SK-MEL-5 (cell line): ENCODE measurements at places on chromosomes 2 and 18.

GRCh38 chr2:63977904-63978303 lies 41.3 kb downstream of the VPS54 start:
- no peak for DNase-seq

DNA sequence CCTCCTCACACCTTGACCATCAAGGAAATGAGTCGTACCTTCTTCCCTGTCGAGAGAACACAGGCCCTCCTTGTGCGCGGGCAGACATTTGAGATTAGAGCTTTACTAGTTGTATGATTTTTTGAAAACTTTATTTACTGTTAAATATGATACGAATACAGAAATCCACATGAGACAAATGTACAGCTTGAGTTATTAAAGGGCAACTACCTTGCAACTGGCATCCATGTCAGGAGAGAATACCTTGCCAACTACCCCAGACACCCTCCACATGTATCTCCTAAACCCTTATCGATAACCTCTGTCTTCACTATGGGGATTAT lies 28.3 kb downstream of the KLHL23 start:
- DNase-seq, result no peak

GRCh38 chr2:217953011-217953481 lies 49.7 kb downstream of the TNS1 start:
- DNase-seq, result no peak

GRCh38 chr2:227507963-227508362 lies 36.0 kb downstream of the AGFG1 start:
- DNase-seq, result no peak

DNA sequence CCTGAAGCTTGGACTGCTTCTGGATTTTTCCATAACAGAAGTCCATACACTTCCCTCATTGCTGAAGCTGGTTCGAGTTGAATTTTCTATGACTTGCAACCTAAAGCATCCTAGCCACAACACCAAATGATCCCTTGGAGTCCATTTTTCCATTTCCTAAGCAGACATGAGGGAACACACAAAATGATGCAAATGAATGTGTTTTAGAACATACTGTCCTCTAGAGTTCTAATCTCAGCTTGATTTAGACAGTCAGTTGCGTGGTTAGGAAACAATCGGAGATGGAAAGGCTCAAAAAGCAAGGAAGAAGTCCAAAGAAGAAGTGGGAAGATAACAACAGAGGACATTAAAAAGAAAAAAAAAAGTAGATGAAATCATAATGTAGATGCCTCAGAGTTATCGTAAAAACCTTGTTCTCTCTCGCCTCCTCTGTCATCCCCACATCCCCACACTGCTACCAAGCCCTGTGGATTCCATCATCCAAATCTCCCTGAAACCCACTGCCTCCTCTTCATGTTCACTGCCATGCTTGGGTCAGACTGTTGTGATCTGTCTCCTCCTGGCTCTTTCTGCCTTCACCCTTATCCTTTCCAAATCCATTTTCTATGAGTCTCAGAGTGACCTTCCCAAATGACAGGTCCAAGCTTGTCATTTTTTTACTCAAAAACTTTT lies 58.4 kb downstream of the TMEM247 start:
- no peak for DNase-seq

DNA sequence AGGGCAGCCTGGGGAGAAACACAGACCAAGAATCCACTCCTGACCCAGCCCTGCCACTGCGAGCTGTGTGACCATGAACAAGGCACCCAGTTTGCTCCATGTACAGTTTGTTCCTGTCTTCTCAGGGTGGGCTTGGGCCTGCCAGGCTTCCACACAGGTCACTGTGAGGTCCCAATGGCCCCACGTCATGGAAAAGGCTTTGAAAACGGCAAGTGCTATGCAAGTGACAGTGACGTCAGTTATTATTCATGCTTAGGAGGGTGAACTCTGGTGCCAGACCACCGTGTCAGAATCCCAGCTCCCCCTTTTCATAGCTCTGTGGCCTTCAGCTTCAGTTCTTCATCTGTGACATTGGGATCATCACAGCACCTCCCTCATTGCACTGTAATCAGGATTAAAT lies 87.1 kb downstream of the TNS1 start:
- no peak for DNase-seq

DNA sequence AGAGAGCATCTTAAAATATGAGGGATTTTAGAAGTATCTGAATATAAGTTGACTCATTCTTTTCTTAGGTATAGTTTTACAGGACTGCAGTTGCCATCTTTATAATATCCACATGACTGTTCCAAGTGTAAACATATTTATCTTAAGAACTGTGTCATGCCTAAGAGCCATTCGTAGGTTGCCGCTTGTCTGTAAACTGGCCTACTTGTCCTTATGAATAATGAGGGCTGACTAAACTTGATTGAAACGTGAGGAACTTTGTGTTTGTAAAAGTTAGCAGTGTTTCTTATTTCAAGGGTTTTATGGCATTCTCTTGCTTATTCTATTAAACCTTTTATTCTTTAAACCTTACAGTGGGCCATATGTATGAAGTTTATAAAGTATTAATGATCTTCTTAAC lies 99.6 kb downstream of the MAP3K20 start:
- DNase-seq, result no peak

- no peak for DNase-seq
These were observed 106.3 kb upstream of the CDCA7 start for GRCh38 chr2:173248381-173248780.
